ENCODE measurements at places on chromosomes 11 and 22.

- no peak for DNase-seq
These were observed at the start of gene APOBEC3B for GRCh38 chr22:38981992-38982927. APOBEC3B (plus strand) TSS chr22:38982347; CDS start chr22:38982454, 107 bp downstream.

DNA sequence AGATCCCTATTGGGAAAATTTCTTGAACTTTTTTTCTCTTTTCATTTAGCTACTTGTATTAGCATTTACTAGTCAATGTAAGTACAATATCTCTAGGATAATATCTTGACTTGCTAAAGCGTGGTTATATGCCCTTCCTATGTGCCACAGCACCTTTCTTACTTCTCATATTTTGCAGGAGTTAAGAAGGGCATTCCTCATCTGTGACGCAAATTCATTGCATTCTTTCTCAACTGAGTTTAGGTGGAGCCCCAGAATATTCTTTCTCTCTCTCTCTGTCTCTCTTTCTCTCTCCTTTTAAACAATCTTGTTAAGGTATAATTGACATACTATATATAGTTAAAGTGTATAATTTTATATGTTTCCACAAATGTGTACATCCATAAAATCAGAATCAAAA, 266.1 kb downstream of the RAB38 start:
- no peak for DNase-seq

- DNase-seq, result no peak
These were observed 19.4 kb upstream of the TMA7B start for GRCh38 chr22:39940757-39941305.

DNA sequence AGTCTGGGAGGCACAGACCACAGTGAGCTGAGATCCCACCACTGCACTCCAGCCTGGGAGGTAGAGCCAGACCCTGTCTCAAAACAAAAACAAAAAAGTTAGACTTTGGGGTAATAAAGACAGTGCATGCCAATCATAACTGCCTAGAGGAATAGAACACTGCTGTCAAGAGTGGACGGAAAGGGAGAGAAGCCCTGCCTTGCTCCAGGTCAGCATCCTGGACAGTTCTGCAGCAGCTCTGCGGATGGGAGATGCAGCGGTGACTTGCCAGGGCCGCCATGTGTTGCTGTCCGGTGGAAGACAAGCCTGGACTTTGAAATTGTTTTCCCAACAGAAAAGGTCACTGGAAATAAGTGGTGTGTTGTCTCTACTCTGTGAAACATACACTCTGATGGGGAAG, 618.2 kb downstream of the TBC1D22A start:
- no peak for DNase-seq

DNA sequence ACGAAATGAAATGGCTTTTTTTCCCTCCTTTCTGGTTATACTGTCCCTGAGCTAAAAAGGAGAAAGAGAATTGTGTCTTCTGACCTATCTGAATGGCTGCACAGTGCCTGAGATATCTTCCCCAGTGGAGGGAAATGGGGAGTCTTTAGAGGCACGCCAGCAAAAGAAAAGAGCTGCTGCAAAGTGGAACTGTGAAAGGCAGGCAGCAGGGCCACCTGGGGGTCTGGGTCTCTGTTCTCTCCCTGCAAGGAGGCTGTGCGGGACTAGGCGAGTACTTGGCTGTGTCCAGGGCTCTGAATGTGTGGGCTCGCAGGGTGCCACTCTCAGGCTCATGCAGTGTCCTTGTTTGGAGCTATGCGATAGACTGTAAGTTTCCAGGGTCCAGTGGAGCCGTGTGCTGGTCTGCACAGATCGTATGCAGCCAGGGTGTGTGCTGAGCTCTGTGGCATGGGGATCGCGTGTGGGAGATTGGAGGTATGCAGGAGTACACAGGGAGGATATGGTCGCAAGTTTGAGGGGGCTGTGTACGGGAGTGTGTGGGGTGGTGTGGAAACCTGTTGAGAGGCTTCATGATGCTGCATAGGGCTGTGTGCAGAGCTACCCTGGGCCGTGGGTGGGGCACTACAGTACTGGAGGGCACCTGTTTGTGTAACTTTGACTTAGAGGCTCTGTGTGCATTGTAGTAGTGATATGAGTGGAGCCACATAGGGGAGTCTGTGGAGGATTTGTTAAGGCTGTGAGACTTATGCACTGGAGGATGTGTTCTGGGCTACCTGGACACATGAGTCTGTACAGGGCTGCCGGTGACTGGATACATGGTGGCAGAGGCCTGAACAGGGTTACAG, 70.1 kb upstream of the OLFML1 start:
- no peak for DNase-seq

GRCh38 chr11:22753416-22753815, 76.2 kb downstream of the SVIP start:
- no peak for DNase-seq

DNA sequence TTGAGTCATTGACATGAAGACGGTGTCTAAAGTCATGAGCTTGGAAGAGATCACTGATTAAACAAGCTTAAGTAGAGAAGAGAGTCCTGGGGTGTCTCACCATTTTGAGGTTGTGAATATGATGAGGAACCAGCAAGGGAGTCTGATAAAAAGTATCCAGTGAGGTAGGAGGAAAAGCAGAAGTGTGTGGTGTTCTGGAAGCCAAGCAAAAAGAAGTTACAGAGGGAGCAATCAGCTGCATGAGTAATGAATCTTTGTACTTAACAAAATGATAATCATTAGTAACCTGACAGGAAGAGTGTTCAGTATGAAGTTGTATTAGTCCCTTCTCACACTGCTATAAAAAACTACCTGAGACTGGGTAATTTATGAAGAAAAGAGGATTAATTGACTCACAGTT, 131.3 kb downstream of the C11orf87 start:
- DNase-seq, result no peak

DNA sequence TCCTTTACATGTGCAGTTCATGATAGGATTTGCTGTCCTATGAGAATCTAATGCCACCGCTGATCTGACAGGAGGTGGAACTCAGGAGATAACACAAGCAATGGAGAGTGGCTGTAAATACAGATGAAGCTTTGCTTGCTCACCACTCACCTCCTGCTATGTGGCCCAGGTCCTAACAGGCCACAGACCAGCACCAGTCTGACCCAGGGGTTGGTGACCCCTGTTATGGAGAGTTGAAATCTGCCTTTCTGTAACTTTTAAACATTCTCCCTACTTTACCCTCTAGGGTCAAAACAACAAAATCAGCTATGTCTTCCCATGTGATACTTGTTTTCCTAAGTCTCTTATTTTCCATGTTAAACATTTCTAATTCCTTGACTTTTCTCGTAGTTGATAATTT, 48.7 kb upstream of the BARX2 start:
- no peak for DNase-seq

DNA sequence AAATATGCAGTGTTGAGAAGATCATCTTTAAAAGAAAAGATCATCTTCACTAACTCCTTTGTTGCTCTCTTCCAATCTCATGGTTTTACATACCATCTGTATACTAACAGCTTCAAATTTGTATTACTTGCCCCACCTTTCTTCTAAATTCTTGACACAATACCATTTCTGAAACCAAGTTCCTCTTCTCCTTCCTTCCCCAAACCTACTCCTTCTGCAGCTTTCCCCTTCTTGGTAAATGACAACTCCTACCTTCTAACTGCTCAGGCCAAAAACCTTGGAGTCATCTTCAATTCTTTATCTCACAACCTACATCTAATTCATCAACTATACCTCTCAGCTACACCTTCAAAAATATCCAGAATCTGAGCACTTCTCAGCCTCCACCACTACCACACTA, 9.3 kb downstream of the PRCP start:
- no peak for DNase-seq

GRCh38 chr11:130601141-130601540, 152.7 kb downstream of the ADAMTS15 start:
- no peak for DNase-seq

DNA sequence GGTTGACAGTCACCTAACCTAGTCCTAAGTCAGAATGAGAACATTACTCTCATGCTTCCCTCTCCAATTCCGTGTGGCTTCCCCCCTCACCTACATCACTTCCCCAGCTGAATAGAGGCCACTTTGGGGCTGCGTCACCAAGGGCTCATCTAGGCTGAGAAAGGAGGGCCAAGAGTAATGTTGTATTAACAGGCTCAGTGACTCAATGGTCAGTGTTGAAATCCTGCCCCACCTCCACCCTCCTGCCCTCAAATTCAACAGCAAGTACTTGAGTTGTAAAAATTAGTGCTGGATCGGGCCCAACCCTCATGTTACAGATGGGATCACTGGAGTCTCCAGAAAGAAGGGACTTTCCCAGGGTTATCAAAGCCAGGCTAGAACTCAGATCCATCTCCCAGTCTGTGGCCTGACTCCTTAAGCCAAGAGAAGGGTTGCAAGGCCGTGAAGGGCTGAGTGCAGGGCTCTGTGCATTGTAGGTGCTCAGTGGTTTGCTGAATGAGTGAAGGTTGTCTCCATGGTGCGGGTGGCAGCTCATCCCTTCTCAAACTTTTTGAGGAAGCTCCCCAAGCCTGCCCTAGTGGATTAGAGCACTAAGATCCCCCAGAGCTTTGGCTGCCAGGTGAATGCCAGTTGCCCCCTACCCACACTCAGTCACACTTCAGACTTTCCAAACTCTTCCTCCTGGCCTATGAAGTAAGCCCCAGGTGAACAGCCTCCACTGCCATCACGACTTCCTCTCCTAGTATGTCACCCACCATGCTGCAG, 3.2 kb downstream of the DGAT2 start:
- no peak for DNase-seq

DNA sequence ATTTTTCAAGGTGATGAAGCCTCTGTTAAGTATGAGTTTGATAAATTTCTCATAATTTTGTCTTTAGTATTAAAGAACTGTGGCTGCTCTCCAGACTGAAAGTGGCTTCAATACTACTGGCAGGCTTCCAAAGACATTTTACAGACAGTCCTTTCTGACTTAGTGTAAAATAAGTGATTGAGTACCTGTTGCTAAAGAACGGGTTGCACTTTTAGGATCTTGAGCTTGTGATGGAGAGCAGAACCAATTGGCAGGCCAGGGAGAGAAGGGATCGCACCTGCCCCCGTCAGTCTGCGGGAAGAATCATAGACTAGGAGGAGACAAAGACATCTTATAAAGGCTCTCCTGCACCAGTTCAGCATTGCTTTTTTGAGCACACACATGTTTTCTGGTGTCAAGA, 4.4 kb downstream of the NCAM1 start:
- DNase-seq, result no peak

- DNase-seq, result no peak
These were observed 142.8 kb upstream of the MTNR1B start for GRCh38 chr11:92826603-92827002.

DNA sequence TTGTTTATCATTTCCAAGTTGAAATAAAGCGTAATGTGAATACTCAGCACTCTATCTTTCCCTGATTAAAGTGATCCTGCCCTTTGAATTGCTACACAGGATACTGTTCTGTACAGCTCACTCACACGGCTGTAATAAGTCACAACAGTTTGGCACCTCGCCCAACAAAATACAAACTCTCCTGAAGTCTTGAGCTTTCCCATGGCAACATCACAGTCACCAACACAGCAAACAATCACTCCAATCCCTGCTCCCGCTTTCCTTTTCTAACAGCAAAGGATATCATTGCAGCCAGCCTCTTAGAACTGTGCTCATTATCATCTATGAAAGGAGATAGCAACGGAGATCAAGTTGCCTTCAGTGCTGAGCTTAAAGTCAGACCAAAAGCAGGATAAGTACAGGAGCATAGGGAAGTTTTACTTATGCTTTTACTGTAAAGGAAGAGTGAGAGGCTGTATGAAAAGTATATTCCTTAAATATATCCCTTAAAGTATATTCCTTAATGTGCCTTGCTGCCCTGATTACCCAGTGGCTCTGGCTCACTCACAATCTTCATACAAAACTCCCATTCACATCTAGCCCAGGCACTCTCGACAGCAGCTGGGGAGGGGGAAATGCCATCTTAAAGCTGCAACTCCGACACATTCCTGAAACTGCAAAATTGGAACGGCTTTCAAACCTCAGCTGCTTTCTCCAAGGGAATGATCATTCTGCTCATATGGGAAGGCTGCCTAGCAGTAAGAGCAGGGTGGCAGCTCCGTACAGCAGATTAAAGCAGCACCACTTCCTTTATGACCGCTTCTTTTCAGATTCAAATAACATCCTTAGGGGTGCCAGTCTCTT, 35.8 kb downstream of the MAML2 start:
- DNase-seq, result no peak

DNA sequence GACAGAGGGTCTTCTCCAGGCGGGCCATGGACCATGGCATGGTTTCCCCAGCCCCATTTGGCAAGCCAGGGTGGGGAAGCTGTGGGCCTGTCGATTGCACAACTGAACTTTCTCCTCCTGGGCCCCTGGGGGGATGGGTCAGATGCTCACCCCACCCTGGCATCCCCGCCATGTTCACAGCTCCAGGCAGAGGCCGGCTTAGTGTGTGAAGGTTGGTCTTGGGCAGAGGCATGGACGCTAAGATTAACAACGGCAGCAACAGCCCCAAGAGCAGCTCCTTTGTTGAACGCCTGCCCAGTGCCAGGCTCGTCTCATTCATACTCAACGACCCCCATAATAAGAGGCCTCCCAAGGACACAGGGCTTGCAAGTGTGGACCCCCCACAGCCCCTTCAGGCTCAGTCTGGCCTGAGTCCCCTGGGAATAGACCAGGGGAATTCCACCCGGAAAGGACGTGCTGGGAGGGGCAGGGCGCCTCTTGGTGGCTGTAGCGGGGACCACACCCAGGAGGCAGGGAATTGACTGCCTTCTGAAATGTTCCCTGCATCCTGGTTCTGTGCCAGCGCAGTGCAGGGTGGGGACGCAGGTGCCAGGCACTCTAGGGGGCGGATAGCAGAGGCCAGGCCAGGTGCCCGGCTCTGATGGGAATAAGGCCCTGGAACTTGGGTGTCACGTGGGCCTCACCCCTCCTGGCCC, 8.3 kb downstream of the TSPO start:
- DNase-seq, result no peak

DNA sequence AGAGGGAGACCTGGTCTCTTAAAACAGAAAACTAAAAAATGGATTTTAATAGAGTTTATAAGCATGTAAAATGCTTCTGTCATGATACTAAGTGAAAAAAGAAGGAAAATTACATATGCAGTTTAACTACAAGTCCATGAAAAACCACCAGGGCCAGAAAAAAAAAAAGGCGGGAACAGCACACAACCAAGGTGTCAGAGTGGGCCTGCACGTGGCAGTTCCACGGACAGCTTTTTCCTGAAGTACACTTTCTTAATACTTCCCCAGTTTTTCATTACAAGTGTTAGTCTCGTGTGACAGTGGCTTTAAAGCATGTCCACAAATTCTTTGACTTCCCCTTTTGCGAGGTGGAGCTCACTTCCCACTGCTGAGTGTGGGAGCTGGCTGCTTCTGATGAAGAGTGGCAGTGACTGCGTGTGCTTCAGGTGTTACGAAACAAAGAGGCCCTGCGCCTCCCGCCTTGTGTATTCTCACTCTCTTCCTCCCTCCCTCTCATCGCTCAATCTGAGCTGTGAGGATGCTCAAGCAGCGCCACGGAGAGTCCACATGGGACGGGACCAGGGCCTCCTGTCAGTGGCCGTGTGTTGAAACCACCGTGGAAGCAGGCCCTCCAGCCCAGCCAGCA, 16.4 kb downstream of the PPM1F start:
- DNase-seq, result no peak

DNA sequence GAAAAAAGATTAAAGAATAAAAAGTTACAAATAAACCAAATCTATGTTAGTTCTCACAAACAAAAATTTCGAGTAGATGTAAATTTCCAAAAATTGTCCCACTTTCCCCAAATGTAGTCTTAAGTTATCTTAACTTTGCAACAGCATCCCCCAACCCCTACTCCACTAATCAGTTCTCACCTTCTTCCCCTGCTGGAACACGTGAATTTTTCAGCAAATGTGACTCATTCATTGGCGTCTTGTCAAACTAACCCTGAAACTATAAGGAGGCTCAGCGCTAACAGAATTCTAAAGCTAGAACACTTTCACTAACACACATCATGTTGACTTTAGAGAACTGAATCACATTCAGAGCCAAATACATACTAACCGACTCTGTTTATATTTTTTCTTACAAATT, 46.1 kb downstream of the PHF21A start:
- DNase-seq, result no peak

- DNase-seq, result no peak
These were observed 85.2 kb upstream of the IGLL5 start for GRCh38 chr22:22802339-22802970.
